Activated CD4-positive, CD25-positive, alpha-beta regulatory T cell treated with anti-CD3 and anti-CD28 coated beads, Interleukin-2, amount 50 U/mL, for 24 hours (primary cell): ENCODE measurements at places on chromosomes 13 and 19.

GRCh38 chr13:70893832-70894231 lies 785.6 kb upstream of the KLHL1 start:
- no peak for ATAC-seq

- peak; percentile 89 for ATAC-seq
Observed at GRCh38 chr19:48674921-48675824, 2.4 kb upstream of the NTN5 start.

DNA sequence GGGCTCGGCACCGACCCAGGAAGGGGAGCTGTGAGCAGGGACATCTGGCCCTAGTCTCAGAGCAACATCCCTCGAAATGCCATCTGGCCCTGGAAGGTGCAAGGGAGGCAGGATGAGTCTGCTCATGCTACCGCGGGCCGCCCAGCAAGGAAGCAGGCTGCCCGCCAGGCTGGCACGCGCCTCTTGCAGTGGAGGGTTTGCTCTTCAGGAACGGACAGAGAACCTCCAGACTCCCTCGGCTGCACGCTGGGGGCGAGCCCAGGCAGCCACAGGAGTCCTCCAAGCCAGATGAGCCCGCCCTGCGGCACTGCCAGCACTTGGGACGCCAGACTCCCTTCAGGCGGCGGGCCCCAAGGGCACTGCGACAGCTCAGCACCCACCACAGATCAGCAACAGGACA lies 10.1 kb upstream of the ATP8B3 start:
- ATAC-seq, result no peak

DNA sequence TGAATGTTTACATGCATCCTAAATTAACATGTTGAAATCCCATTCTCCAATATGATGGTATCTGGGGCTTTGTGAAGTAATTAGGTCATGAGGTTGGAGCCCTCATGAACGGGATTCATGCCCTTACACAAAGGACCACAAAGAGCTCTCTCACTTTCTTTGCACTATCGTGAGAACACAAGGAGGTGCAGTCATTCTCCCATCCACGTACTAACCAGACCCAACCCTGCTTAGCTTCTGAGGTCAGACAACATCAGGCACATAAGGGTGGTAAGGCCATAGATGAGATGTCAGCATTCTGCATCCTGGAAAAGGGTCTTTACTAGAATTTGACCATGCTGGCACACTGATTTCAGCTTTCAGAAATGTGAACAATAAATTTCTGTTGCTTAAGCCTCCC lies 1211.9 kb upstream of the MIR17HG start:
- no peak for ATAC-seq

DNA sequence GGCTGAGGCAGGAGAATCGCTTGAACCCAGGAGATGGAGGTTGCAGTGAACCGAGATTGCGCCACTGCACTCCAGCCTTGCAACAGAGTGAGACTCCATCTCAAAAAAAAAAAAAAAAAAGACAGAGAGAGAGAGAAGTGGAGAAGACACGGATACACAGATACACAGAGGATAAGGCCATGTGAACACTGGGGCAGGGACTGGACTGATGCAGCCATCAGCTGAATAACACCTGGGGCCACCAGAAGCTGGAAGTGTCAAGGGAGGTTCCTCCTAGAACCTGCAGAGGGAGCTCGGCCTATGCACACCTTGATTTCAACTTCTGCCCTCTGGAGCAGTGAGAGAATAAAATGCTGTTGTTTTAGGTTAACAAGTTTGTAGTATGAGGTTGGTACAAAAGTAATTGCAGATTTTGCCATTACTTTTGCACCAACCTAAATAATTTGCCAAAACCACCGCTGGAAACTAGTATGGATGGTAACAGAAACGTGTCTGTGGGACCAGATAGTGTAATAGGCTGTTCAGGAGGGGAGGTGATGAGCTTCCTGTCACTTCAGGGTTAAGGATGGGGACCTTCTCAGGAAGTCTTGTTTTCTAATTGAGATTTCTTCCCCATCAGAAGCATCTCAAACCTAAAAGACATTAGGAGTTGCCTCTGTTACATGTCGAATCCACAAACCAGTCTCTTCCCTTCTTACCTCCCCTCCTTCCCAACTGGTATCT lies 36.4 kb upstream of the IGSF23 start:
- ATAC-seq, result no peak

GRCh38 chr19:10828981-10829821 lies 6.8 kb downstream of the TMED1 start:
- no peak for ATAC-seq

DNA sequence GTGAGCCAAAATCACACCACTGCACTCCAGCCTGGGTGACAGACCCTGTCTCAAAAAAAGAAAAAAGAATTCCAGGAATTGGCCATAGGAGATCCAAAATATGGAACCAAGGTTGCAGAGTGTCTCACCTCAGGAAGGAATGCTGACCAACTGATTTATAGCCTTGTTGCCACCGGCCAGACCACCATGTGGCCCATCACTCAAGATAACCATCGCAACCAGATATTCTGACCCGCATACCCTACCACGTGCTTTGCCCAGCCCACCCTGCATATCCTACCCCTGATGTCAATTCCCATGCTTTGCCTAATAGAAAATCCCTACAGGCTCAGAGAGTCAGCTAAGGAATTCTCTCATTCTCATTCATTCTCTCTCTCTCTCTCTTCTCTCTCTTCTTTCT lies 95.1 kb upstream of the DOCK9 start:
- no peak for ATAC-seq
